ENCODE measurements at places on chromosomes 1 and 21.

- DNase-seq: no peak
Observed at GRCh38 chr1:230260831-230261230, 165.3 kb downstream of the PGBD5 start.

- DNase-seq: no peak
Observed at GRCh38 chr1:10068605-10069294, 36.0 kb downstream of the UBE4B start.

GRCh38 chr1:244576259-244576892, 76.5 kb upstream of the DESI2 start:
- DNase-seq: no peak

- DNase-seq: no peak
Observed at GRCh38 chr1:58304346-58304975, 242.1 kb downstream of the OMA1 start.

DNA sequence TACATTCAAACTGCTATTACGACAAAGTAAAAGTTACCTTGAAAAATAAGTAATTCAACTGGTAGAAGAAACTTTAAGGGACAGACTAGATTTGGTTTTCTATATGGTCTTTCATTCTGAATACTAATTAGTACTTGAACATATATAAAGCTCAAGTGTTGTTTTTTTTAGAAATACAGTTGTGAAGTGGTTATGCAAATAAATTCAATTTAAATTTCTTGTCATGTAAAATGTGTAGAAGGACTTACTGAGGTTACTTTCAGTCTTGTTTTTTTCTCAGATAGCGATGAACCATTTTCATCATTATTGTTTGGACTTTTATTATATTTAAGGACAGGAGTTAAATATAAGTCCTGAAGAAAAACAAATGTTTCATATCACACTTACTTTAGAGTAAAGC, 24.4 kb downstream of the HS2ST1 start:
- no peak for DNase-seq

DNA sequence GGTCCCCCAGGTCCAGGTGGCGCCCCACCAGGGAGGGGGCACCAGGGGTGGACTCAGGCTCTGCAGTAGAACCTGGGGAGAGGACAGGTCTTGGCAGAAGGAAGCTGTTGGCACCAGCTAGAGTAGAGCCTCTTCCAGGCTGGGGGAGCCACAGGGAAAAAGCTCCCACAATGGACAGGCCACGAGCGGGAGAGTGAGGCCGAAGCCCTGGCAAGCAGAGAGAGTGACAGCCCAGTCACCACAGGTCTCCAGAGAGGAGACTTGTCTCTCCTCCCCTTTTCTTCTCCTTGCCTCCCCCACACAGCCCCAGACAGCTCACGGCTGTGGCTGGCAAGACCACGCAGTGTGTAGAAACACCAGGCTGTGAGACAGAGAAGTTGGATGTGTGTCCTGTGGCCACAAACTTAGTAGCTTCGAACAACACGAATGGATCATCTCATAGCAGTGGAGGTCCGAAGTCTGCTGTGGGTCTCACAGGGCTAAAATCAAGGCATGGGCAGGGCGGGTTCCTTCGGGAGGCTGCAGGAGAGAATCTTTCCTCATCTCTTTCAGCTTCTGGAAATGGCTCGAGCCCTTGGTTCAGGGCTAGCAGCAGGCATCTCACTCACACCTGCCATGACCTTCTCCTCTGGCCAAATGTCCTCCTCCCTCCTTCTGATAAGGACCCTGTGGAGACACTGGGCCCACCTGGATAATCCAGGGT, 3.3 kb downstream of the KRTAP12-4 start:
- DNase-seq: no peak

- DNase-seq: no peak
Observed at GRCh38 chr1:22673486-22674409, 20.7 kb downstream of the C1QB start.

DNA sequence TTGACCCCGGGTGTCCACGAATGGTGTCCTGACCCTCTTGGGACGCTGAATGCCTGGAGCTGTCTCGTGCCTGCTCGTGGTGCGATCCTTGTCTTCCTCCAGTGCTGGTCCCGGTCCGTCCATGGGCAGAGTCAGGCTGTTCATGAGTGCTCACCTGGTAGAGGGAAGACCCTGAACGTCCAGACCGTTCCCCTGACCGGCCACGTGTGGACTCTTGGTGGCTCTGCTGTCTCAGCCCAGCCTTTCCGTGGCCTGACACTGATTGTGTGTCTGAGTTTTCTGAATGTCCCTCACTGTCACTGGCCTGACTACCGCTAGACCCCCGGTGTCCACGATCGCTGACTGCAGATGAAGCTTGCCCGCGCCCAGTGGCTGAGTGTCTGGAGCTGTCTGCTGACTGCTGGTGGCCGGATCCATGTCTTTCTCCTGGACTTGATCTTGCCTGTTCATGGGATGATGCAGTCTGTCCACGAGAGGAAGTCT, 11.7 kb downstream of the FLG start:
- DNase-seq: no peak

GRCh38 chr1:108862698-108863477, 6.0 kb upstream of the AKNAD1 start:
- DNase-seq: no peak

DNA sequence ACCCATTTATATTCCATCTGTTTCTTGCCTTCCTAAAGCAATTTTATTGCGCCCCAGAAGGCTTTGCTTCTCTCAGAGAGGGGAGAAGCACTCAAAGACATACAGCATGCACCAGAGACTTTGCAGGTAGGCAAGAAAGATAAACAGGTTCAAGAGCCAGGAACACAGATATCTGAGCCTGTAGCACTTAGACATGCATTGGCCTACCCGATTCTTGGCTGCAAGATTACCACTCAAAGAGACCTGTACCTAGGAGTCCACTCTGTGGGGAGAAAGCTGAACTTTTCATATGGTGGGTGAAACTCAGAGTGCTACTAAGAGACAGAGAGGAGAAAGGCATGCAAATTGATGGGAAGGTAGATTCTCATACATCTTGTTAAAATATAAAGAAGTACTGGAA, 609.4 kb upstream of the PKN2 start:
- DNase-seq: no peak

GRCh38 chr1:12245733-12246132, 15.9 kb downstream of the VPS13D start:
- no peak for DNase-seq

- DNase-seq: no peak
Observed at GRCh38 chr1:34529935-34530859, 224.7 kb upstream of the GJB5 start.

DNA sequence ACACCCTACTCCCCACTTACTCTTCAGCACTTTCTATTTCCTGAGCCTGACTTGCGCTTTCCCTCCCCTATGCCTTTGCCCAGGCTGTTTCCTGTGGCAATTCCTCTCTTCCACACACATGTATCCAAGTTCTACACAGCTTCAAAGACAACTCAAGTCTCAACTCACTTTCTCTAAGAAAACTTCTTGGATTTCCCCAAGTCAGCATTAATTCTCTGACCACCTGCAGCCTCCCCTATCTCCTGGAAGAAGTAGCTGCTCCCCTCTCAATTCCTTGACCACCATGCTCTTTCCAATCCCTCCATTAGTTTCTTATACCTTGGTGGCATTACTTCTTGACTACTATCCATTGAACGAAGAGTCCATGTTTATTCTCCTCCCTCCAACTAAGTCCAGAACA, 42.8 kb downstream of the NMNAT2 start:
- no peak for DNase-seq

DNA sequence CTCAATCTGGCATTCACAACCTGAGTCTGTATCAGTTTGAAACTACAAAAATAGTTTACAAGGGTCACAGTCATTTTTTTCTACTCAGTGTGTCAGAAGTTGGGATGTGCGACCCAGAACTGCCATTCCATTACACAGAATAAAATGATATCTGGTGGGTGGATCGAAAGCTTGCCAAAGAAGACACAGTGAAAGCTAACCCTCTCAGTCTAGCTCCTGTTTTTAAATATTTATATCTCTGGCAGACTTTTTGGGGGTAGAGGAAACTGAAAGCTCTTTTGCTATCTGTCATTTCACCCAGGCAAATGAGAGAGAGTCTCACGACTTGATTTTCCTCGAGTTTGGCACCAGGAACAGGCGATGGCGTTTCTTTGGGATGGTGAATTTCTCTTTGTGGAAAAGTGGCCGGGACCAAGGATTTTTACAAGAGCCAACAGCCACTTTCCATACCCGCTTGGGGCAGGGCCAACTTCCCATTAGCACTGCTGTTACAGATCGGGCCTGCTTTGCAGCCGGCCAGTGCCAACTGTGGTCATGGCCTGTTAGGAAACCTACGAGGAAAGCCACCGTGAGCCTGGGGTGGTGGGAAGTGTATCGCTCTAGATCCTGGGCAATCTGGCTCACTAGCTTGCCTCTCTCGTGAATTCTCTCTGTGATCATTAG, 185.5 kb upstream of the NFIA start:
- no peak for DNase-seq

GRCh38 chr1:185561629-185562028, 172.6 kb upstream of the HMCN1 start:
- no peak for DNase-seq

- DNase-seq: no peak
Observed at GRCh38 chr1:234613128-234613875, 3.3 kb upstream of the IRF2BP2 start.

- no peak for DNase-seq
Observed at GRCh38 chr1:40877698-40878097, 15.5 kb upstream of the CITED4 start.

DNA sequence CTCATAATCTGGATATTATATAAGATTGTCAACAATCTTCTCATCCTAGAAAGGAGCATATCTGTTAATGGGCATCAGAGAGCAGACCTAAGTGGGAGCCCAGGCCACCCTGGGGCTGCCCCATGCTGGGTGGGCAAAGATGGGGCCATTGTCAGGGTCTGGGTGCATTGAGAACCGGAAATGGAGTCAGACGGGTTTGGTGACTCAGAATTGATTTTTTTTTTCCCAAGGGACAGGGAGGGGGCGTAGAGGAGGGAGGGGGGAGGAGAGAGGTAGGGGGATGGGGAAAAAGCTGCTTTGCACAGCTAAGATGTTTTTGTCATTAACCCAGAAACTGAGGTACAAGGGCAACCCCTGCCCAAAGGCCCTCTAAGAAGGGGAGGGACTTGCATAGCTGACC, 1.3 kb downstream of the ATXN7L2 start:
- no peak for DNase-seq

DNA sequence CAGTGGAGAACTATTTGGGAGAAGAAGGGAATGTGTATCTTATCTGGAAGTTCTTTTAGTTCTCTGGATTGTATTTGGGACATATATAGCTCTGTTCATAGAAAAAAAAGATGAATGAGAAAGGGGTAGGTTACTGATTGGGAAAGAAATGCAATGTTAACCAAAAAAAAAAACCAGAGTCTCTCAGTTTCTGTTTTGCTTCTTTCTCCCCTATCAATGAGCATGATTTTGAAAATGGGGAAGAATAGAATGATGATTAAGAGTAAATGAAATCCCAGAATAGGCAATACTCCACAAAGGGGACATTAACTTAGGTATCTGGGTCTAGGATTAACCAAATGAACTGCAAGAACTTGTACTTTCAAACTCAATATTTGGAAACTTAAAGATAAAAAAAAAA, 92.9 kb downstream of the RHOU start:
- no peak for DNase-seq

- DNase-seq: no peak
Observed at GRCh38 chr1:208300084-208300770, 56.0 kb upstream of the PLXNA2 start.

DNA sequence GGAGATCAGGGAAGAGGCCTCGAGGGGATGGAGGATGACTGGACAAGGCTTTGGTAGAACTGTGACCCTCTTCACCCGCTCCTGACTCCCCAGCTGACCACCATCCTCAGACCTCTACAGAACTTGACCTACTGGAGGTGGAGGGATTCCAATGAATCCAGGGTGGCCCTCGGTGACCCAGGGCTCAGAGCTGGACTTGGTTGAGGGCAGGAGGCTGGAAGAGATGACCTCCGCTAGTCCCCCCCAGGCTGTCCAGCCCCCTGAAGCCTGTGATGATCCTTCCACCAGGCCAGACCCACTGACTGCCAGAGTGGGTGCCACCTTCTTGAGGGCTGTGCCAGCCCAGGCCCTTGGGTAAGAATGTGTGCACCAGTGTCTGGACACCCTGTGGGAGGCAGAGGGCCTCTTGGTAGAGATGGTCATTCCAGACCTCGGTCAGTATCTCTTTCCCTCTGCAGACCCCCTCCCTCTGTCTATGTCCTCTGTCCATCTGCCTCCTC, 44.9 kb downstream of the ATP1B1 start:
- DNase-seq: no peak

DNA sequence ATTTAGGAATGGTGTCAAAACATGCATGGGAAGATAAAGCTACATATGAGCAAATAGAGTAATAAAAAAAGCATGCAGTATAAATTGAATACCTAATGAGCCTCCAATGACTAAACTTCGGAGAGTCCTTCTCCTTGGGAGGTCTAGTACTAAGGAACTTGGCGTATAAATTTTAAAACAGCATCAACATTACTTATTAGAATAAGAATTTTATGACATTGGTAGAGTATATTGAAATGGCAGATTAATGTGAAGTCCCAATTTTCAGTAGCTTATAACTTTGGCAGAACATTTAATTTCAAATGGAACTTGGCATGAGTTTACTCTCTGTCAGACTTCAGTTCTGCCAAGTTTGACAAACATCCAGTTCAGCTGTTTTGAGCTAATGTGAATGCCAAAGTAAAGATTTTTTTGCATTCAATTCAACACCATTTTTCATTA, 104.7 kb upstream of the RGS18 start:
- no peak for DNase-seq

GRCh38 chr1:41530411-41530810, 45.9 kb upstream of the EDN2 start:
- DNase-seq: no peak

- DNase-seq: no peak
Observed at GRCh38 chr1:155324717-155325602, 4.3 kb downstream of the RUSC1 start.

DNA sequence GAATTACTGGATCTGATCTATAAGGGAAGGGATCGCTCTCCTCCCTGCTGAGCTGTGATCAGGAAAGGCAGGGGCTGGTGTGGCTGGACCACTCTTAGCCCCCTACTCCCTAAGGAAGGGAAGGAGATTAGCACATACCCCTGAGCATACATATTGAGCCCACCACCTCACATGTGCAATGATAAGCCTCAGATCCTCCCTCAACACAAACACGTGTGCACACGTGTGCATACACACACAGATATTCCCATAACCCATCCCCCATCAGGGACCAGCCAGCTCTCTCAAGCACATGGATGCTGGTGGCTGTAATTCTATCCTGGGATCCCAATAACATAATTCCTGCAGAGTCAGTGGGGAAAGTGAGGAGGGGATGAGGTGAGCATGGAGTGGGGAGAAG, 21.2 kb downstream of the SYT2 start:
- no peak for DNase-seq

DNA sequence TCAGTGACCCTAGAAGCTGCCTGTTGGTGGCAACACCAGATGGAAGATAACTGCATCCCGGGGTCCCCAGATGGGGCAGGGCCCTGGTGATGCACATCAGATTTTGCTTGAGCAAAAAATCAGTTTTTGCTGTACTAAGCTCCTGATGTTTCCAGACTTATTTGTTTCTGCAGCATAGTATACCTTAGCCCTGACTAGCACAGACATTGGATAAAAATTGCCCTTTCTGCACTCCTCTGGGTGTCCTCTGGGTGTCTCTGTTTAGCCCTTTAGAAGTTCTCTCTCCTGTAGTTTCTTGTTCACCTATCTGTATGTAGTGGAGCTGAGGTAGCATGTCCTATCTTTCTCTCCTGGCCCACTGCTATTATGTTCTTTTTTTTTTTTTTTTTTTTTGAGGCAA, 30.3 kb upstream of the PLA2G2C start:
- DNase-seq: no peak

GRCh38 chr1:81052162-81052561, 748.6 kb upstream of the ADGRL2 start:
- DNase-seq: no peak

Measured in stimulated activated CD8-positive, alpha-beta memory T cell treated with anti-CD3 and anti-CD28 coated beads, Interleukin-4, amount 100 ng/mL, for 4 hours (primary cell).